Esophagus squamous epithelium (tissue), 5 donors: ENCODE measurements at places on chromosomes 12 and 14.

DNA sequence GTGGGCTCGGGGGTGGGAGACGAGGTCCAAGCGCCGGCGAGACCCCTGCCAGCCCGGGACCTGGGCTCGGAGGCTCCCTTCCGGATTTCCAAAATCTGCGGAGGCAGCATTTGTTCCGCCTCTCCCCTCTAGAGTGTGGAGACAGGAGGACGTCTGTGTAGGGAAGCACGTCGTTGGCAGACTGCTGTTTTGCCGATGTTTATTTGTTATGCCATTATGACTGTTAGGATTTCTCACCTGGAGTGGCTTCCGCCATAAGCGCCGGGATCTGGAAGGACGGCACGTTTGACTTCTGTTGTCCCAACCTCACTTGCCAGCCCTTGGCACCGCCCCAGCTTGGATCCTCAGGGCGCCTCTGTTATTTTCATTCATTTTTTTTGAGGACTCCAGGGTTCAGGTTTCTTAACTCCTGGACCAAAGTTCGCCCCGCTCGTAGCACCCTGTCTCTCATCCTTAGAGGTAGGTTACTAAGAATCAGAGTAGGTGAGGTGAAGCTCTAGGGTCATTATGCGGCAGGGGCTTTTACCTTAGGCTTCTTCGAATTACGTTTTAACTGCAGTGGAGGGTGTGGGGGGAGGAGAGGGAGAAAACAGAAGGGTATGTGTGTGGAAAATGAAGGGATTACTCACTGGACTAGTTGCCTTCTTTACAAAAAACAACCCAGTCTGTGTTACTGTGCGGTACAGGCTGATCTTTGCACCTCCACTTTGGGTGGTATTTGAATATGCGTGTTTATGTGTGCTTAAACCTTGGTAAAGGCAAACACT lies 547 bp upstream of the PYGL start:
- DNase-seq, result no peak

DNA sequence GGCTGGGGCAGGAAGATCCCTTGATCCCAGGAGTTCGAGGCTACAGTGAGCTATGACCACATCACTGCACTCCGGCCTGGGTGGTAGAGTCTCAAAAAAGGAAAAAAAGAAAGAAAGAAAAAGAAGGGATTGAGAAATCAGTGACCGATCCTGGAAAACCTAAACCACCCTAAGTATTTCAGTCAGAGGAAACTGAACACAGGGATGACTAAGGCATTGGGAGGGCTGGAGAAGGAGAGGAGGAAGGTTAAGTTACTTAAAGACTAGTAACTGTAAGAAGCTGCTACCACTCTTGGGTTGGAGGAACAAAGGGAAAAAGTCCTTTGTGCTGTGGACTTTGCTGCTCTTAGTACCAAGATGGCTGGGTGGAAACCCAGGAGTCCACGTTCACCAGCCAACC lies 10.6 kb downstream of the HHIPL1 start:
- DNase-seq, result no peak

DNA sequence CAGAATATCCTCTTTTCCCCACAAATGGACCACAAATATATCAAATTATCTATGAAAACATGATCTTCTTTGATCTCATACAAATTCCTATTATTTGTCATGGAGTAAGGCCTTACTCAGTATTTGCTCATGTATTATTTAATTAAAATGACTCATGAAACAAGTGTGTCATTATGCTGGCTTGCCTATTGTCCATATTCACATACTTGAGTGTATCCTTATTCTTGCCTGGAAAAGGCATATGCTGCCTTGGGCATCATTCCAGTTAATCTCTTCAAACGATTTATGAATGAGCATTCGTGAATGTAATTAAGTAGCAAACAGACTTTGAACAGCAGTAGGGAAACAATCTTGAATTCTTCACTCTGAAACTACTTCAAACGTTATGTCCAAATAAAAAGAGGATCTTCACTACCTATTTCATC lies 22.6 kb upstream of the SNRPF start:
- DNase-seq, result no peak

GRCh38 chr12:62694632-62695031 lies 228.0 kb downstream of the MON2 start:
- no peak for DNase-seq

DNA sequence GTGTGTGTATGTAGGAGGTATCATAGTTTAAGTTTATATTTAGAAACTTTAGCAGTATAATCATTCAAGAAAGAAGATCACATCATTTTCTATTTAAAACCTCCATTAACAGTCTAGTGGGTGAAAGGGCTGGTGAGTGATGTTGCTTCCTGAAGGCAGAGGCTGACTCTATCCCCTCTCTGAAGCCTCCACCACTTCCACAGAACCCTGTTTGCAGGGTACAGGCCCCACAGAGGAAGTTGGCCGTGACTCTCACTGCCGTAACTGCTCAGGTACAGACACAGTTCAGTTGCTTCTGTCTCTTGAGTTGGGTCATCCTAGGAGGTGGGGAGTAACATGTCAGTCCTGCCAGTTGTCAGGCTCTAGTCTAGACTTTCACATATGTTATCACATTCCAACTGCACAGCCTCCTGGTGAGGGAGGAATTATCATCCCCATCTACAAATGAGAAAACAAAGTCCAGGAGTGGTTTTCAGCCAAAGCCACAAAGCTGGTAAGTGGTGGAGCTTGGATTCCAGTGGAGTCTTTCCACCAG lies 31.5 kb downstream of the CFL2 start:
- DNase-seq, result no peak

DNA sequence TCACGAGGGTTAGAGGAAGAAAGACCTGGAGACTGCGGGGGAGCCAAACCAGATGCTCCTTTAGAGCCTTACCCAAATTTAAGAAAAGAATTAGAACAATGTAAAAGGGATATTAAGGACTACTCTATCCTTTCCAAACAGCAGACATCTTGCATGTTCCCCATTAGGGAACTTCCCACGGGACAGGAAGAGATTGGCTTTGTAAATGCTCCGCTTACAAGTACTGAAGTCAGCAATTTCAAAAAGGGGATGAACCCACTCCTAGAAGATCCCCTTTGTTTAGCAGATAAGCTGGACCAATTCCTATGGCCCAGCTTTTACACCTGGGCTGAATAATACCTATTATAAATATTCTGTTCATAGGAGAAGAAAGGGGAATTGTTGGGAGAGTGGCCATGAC lies 74.2 kb downstream of the APOBEC1 start:
- DNase-seq, result no peak

GRCh38 chr12:27161458-27162228 lies 79.3 kb upstream of the C12orf71 start:
- DNase-seq, result no peak

GRCh38 chr14:105857826-105858675 lies 331.7 kb downstream of the TMEM121 start:
- no peak for DNase-seq

GRCh38 chr12:7351177-7351576 lies 47.3 kb downstream of the ACSM4 start:
- no peak for DNase-seq

- no peak for DNase-seq
Observed at GRCh38 chr12:16272222-16272621, 5.3 kb downstream of the SLC15A5 start.

DNA sequence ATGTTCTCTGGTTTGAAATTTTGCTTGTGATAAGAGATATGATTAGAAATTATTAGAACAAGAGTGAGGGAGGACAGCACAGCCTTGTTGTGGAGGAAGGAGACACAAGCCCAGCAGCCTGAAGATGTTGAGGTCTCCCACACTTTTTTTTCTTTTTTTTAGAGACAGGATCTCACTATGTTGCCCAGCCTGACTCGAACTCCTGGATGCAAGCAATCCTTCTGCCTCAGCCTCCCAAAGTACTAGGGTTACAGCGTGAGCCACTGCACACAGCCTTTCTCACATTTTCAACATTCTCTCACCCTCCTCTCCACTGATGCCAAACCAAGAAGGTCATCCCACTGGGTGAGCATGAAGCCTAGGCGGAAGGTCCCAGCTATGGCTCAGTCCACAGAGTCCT lies 4.9 kb upstream of the KRT8 start:
- DNase-seq, result no peak

DNA sequence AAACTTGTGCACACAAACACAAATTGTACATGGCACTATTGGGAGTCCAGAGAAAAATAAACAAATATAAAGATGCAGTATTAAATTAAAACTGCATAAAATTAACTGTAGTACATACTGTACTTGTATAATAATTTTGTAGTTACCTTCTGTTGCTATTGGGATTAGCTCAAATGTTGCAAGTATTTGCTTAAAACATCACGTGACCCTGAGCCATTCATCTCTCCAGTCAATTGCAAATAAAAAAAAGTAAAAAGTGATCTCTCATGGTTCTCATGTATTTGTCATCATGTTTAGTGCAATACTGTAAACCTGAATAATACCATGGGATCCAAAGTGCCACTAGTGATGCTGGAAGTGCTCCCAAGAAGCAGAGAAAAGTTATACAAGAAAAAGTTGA lies 88.1 kb upstream of the NAV3 start:
- DNase-seq, result no peak

DNA sequence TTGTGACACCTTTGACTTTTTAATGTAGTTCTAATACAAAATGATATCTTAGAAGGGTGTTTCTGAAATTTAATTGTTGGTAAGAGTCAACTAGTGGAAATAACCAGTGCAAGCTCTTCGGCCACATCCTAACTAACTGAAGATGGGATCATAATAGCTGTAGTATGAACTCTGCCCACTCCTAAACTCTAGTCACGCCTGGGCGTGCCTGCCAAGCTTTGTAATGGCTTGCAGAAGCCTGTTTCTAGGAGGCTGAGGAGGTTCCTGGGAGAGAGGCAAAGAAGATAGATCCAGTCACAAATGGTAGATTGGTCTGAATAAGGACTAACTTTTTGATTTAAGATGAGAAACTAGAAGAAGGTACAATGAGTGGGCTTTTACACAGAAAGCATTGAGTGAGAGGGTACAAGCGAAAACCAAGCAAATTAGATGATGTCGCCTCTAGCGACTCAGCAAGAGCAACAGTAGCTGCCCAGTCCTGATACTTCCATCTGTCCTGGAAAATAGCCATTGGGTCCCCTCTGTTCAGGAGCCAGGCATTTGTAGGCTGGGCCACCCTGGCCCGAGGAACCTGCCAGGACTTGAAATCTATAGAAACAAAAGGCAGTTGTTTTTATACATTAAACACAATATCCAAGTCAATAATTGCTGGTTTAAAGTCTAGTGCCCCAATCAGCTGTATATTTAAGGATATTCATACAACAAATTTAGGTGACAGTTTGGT lies 148.8 kb downstream of the SLC38A4 start:
- DNase-seq, result no peak

GRCh38 chr12:118189741-118190191 lies 53.8 kb downstream of the PEBP1 start:
- DNase-seq, result no peak

DNA sequence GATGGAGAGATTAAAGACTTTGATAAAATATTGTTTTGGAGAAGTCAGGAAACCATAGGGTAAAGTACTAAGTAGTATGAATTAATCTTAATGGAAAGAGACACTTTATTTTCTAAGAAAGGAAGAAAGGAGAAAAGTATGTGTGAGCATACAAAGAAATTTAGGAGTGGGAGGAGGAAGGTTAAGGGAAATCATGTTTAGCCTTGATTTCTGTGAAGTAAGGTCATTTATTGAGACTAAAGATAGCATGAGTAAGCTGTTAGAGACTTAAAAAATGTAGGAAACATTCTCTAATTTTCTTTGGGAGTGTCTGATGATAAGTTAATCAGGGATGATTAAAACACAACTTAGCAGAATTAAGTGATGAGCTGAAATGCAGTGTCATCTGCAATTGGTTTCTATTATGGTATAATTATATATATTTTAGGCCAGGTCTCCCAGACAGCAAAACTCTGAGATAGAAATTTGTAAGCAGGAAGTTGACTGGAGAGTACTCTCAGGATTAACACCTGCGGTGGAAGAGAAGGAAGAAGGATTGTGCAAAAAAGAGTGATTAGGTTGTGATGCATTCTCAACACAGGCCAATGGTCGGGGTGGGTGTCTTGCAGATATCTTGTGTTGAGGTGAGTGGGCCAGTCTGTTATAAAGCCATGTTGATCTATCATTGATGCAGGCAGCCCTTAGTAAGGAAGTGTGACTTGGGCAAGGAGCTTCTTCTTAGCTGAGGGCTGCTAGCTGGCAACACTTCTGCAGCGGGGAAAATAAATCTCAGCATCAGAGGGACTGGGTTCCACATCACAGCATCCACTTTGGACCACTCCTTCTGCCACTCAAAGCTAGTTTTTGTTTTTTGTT lies 256.2 kb downstream of the AEBP2 start:
- no peak for DNase-seq

GRCh38 chr12:113261847-113262470 lies 40.7 kb downstream of the TPCN1 start:
- no peak for DNase-seq

DNA sequence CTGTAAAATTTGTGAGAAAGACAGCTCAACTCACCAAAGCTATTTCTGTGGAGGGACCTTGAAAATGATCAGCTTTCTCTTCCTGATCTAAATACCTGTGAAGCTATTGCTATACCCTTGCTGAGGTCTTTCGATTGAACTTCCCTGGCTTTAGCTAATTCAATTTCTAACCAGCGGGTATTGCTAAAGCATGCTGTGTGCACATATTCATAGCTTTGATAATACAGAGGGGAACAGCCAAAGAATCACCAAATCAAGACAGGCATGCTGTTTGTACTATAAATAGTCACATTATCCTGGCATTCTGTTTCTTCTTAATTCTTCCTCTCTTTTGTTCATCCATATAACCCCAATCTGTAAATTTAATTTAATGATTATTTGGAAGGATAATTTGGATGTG lies 233.0 kb downstream of the LRFN5 start:
- no peak for DNase-seq

GRCh38 chr14:72780751-72781150 lies 113.2 kb downstream of the DPF3 start:
- no peak for DNase-seq

- no peak for DNase-seq
Observed at GRCh38 chr14:24829862-24830261, 195.9 kb upstream of the GZMB start.

- no peak for DNase-seq
Observed at GRCh38 chr12:30980955-30981662, 54.6 kb downstream of the TSPAN11 start.

DNA sequence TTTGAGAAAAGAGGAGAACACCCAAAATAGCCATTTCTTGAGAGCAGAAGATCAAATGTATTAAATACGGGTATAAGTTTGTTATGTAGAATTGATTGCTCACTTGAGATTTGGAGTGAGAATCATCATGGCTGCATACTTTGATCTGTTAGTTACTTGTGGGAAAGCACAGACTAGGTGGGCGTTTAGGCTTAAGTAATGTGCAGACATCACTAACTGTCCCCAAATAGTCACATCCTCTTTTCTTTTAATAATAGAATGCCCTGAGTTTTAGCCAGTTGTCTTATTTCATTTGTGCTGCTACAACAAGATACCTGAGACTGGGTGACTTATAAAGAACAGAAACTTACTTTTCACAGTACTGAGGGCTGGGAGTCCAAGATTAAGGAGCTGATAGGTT lies 14.3 kb upstream of the GTF2A1 start:
- no peak for DNase-seq
